ENCODE measurements at places on chromosomes 3 and 15.

GRCh38 chr3:122691195-122691594 lies 10.6 kb downstream of the PARP14 start:
- no peak for DNase-seq

- no peak for DNase-seq
These were observed 24.3 kb upstream of the GP5 start for GRCh38 chr3:194423317-194423716.

DNA sequence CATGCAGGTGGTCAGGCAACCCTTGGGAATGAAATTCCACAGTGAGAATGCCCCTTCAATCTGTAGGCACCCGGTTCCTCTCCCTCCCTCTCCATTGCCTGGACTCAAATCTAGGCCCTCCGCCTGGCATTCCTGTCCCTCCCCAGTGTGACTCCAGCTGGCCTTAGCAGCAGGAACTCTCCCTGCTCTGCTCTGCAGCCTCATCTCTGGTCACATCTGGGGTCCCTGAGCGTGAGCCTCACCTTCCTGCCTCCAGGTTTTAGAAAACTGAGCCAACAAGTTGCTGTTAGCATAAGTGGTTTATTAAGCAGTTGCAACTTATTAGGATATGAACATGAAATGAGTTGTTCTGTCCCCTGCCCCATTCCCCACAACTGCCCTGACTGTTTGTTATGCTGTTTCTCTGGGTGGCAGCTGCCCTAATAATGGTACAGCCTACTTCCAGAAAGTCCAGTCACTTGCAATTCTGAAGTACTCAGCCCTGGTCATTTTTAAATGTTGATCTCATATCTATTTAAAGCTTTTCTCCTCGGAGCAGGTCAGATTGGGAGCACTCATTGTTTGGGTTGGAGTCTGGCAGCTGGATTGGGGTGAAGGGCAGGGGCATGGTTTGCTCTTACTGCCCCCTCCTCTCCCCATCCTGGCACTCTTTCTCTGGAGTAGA lies 63.0 kb upstream of the ANKRD34C start:
- no peak for DNase-seq

GRCh38 chr3:127141921-127142730 lies 50.8 kb upstream of the PRR23E start:
- no peak for DNase-seq

DNA sequence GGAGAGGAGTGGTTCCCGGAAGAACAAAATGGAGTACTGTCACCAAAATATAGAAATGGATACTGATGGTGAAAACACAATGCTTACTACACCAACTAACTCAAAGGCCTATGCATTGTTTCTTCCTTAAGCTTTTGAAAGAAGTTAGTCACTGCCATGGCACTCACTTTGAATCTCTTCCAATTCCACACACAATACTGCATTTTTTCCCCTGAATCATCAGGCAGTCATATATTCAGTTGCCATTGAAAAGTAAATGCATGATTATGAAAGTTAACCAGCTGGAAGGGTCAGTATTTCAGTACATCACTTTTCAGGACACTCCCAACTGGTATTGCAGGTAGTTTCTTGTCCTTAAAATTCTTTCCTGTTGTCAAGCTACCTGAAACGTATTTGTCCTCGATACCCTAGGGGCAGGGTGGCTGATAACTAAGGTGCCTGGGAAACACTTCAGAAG lies 9.0 kb upstream of the LRRFIP2 start:
- no peak for DNase-seq

All from RPMI8226 (cell line).